ENCODE measurements at places on chromosomes 3 and 15.

DNA sequence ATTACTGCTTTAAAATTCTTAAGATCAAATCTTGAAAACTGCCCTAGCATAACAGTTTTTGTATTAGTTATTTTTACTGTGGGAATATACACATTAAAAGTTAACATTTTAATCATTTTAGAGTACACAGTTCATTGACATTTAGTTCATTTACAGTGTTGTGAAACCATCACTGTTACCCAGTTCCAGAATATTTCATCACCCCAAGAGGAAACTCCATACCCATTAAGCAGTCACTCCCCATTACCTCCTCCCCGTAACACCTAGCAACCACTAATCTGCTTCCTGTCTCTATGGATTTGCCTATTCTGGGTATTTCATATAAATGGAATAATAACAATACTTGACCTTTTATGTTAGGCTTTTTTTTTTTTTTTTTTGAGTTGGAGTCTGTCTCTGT is 164.1 kb upstream of the LRRFIP2 start:
- H3K27ac ChIP-seq: no peak overlapping the region
- no peaks in the 10 kb centered on the region for H3K36me3 ChIP-seq

GRCh38 chr3:126354776-126355175 is 2.4 kb downstream of the KLF15 start:
- no peak overlapping the region for H3K27ac ChIP-seq
- no peak for DNase-seq
- no peak overlapping the region for H3K4me3 ChIP-seq
- peaks cover 6% of the 10 kb centered on the region for H3K4me1 ChIP-seq

DNA sequence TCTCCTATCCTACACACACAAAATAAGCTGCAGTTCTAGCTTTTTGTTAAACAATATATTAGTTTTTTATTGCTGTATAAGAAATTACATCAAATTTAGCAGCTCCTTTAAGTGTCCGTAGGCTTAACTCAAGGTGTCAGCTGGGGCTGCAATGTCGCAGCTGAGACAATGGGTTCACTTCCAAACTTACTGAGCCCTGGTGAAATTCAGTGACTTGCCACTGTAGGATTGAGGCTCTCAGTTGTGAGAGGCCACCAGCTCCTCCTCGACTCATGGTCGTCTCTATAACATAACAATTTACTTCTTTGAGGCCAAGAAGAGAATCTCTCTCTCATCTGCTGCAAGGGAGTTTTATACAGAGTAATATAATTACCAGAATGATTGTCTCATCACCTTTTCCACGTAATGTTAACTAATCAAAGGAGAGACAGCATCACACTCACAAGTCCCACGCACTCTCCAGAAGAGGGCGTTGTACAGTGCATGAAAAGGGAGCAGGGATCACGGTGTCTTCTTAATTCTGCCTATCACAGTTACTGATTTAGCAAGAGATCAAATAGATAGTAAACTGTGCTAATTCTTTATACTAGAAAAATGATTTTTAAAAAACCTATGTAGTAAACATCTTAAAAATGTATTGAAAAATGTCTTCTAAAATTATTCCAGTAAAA is 735.6 kb upstream of the GBE1 start:
- H3K4me1 ChIP-seq: no peaks in the 10 kb centered on the region
- no peak overlapping the region for H3K4me3 ChIP-seq
- DNase-seq: peak; percentile 68
- H3K36me3 ChIP-seq: no peaks in the 10 kb centered on the region
- H3K27me3 ChIP-seq: no peaks in the 10 kb centered on the region

DNA sequence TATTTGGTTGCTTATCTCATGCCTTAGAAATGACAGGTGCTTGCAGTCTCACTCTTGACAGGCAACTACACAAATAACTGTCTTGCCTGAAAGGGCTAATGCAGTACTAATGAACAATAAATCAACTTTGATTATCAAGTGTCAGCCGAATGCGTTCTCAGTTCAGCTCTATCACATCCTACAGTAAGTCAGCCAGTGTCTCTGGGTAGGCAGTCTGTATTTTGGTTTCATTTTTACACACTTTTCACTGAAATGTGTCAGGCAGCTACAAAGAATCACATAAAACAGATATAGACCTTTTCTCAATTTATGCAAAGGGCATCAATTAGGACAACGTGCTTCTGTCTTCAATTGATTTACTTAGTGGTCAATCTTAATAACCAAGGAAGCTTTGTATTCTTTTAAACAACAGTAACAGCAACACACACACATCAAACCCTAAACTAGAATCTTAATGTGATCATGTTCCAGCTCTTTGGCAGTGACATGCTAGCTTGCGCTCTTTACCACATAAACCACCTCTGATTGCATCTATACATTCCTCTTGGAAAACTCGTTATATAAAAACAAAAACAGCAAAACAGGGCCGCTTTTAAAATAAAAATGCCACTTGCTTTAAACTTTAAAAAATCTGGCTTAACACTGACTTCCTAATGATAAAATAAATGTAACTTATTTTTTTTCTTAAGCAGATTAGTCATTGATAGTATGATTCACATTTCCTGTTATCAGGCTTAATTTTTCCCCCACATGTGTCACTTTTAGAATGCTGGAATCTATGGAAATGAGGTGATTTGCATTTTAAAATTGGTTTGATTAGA is 520.4 kb downstream of the FOXP1 start:
- no peaks in the 10 kb centered on the region for H3K27me3 ChIP-seq
- H3K27ac ChIP-seq: no peak overlapping the region
- no peak for DNase-seq
- peaks cover 2% of the 10 kb centered on the region for H3K4me1 ChIP-seq

- peaks cover 2% of the 10 kb centered on the region for H3K4me1 ChIP-seq
- H3K27ac ChIP-seq: peak overlapping the region; percentile 44
- H3K36me3 ChIP-seq: no peaks in the 10 kb centered on the region
- H3K27me3 ChIP-seq: no peaks in the 10 kb centered on the region
Observed at GRCh38 chr3:26369133-26369532, 253.4 kb upstream of the LRRC3B start.

- H3K4me3 ChIP-seq: no peak overlapping the region
- no peaks in the 10 kb centered on the region for H3K4me1 ChIP-seq
- no peaks in the 10 kb centered on the region for H3K27me3 ChIP-seq
- DNase-seq: no peak
Observed at GRCh38 chr3:19702416-19703078, 231.5 kb downstream of the EFHB start.

DNA sequence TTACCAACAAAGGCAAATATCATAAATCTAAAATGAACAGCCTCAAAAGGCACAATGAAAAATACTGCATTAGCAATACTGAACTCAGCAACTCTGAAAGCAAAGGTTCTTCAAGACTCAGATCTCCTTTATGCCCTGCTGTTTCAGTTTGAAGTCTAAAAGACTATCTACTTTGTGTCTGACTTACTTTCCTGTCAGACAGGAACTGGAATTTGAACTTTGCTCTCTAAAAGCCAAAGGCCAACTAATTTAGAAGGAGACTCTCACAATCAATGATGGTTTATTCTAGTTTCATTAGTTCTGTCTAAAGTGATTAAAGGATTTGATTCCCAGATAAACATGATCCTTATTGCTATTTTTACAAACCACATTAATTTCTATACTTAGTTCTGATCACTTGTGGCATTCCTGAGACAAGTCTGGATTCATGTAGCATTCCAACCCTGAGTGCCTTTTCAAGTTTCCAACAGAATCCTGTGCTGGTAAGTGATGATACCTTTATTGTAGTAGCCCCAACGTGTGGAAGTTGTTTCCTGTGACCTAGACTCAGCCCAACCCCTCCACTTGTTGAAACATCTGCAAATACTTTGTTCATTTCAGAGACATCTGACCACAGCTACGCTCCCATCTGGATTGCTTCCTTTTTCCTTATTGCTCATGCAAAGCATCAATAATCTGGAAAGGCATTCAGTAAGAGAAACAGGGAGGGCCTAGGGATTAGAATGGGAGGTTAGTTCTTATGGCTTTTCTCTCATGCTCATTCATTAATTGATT is 14.9 kb upstream of the LEKR1 start:
- H3K4me1 ChIP-seq: no peaks in the 10 kb centered on the region
- no peak for DNase-seq
- H3K4me3 ChIP-seq: no peak overlapping the region
- H3K27me3 ChIP-seq: peaks cover 6% of the 10 kb centered on the region

DNA sequence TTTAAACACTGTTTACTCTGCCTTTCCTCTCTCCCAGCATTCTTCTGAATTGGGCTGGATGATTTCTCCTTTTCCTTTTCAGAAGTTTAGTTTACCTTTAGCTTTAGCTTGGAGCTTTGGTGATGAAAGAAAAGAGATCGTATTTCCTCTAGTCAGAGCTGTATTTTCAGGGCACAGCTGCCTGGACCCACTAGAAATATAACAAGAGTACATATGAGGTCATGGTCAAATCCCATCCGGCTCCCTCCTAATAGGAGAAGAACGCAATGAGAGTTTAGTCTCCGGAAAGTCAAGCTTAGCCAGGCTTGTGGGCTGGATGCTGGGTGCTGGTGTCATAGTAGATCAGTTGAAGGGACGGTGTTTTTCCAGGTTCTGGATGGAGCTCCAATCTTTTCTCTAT is 177.1 kb upstream of the PFN2 start:
- no peak overlapping the region for H3K27ac ChIP-seq
- H3K4me3 ChIP-seq: no peak overlapping the region
- H3K4me1 ChIP-seq: no peaks in the 10 kb centered on the region
- no peaks in the 10 kb centered on the region for H3K27me3 ChIP-seq

GRCh38 chr3:13515786-13516759 is 32.9 kb upstream of the FBLN2 start:
- no peak for DNase-seq
- H3K36me3 ChIP-seq: no peaks in the 10 kb centered on the region
- H3K4me3 ChIP-seq: no peak overlapping the region
- no peaks in the 10 kb centered on the region for H3K4me1 ChIP-seq

GRCh38 chr3:143224716-143225115 is 105.1 kb downstream of the CHST2 start:
- no peaks in the 10 kb centered on the region for H3K4me1 ChIP-seq
- no peaks in the 10 kb centered on the region for H3K27me3 ChIP-seq
- H3K4me3 ChIP-seq: no peak overlapping the region
- DNase-seq: no peak

GRCh38 chr3:46372492-46373359 is 2.0 kb downstream of the CCR5 start:
- peak; percentile 51 for DNase-seq
- H3K4me1 ChIP-seq: peaks cover 1% of the 10 kb centered on the region
- H3K27ac ChIP-seq: no peak overlapping the region
- no peaks in the 10 kb centered on the region for H3K36me3 ChIP-seq

- no peaks in the 10 kb centered on the region for H3K4me1 ChIP-seq
- H3K27me3 ChIP-seq: no peaks in the 10 kb centered on the region
- H3K36me3 ChIP-seq: no peaks in the 10 kb centered on the region
Observed at GRCh38 chr15:48389691-48390143, 58.5 kb downstream of the DUT start.

DNA sequence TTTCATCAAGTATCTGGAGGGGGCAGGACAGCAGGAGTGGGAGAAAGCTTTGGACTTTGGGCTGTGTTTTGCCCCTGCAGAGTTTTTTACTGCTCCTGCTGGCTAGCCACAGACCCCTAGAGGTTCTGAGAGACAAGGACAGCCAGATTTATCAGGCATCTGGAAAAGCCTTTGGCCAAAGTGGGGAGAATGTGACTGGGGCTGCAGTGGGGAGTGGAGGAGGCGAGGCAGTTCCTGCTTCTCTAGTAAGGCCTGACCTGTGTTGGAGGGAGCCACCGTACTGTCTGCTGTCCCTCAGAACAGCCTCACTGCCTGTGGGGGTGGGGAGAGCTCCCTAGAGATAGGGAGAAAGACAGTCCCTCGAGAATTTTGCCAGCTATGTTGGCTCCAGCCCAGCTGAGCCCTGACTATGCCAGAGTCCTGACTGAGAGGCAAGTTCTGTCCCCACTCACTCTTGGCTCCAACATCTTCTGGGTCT is 2.2 kb downstream of the ALPK3 start:
- no peak overlapping the region for H3K4me3 ChIP-seq
- peaks cover 2% of the 10 kb centered on the region for H3K36me3 ChIP-seq

GRCh38 chr3:113212150-113212843 is 940 bp downstream of the BOC start:
- H3K4me3 ChIP-seq: peak overlapping the region; percentile 22
- peaks cover 6% of the 10 kb centered on the region for H3K27me3 ChIP-seq
- H3K36me3 ChIP-seq: no peaks in the 10 kb centered on the region
- DNase-seq: peak; percentile 29
- H3K27ac ChIP-seq: no peak overlapping the region

- H3K36me3 ChIP-seq: no peaks in the 10 kb centered on the region
- H3K4me1 ChIP-seq: no peaks in the 10 kb centered on the region
- no peak for DNase-seq
- no peaks in the 10 kb centered on the region for H3K27me3 ChIP-seq
Observed at GRCh38 chr3:40247714-40248454, 61.6 kb upstream of the EIF1B start.

Data from mesendoderm (in vitro differentiated cells).